M059J (cell line): ENCODE measurements at places on chromosomes 6 and 20. TPM values are rescaled to one million over a fixed set of nuclear protein-coding genes. Genes with fewer than 3 reads are reported as not detected.

- peak; percentile 73 for DNase-seq
These were observed 827 bp downstream of the E2F3 start for GRCh38 chr6:20402342-20403069.

Gene PCMT1
- total RNA-seq = 277 and 290 TPM in 2 replicates

- no peak for DNase-seq
These were observed 8.5 kb downstream of the TFEB start for GRCh38 chr6:41726876-41727275.

- DNase-seq = no peak
These were observed 2177.4 kb upstream of the DEFB115 start for GRCh38 chr20:29079769-29080690.

Gene HLA-DOB
- total RNA-seq = 5.7 and 6.3 TPM in 2 replicates

GRCh38 chr6:78942446-78942845 lies 75.1 kb downstream of the IRAK1BP1 start:
- no peak for DNase-seq

Gene ADRM1
- 235 and 272 TPM in 2 replicates for total RNA-seq

- no peak for DNase-seq
These were observed 265.9 kb downstream of the BMP7 start for GRCh38 chr20:57000441-57000968.

DNA sequence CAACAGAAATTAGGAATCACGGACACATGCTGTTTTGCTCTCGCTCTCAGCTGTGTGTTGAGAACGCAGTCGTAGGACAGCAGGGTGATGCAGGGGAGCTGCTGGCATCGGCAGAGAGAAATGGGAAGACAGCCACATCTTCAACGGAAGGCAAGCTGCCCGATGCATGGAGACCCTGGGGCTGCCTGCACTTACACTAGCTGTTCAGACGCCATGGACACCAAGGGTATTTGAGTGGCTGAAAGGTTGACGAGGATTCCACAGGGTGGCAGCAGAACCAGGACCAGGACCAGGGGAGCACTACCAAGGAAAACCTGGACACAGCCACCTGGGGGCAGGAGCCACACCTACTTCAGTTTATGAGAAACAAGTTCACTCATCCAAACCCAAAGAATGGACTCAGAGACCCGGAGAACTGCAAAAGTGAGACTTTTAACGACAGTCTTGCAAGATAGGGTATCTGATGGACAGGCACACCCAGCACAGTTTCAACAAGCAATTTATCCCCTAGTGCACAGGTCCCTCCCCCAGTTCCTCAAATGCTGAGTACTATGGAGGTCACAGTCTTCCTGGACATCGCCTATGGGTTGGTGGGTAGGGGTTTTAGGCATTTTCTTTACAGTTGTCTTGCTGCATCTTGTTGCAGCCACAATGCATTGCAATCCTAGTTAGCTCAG lies 56.3 kb upstream of the ENTPD6 start:
- DNase-seq = peak; percentile 35

DNA sequence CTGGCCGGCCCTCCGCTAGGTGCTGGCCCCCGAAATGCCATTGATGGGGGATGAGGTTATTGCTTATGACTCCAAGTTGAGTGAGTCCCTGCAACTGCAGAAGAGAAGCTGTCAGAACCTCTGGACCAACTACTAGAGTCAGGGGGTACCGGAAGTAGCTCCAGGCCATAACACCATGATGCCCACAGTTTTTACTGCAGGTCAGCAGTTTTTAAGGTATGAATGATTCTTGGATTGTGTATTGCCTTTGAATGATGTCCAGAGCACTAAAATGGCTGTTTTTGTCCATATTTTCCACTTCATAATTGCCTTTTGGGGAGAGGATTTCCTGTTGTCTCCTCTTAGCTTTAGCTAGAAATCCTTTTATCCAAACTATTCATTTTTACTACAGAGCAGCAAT lies 148.4 kb downstream of the PDE10A start:
- DNase-seq = no peak

DNA sequence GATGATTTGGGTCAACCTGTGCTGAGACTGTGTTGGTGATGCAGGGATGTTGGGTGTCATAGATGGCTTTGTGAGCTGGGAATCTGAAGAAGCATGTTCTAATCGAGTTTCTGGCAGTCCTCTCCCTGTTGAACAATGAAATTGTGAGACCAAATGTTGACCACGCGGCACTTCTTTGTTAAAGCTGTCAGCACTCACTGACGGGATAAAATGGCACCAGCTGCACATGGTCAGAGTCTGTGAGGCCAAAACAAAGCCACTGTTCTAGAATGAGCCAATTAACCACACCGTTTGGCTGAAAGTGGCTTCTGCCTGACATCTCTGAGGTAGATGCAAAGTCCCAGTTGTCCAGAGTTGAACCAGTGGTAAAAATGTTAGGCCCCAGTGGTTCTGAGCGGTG lies 562.2 kb downstream of the KIF16B start:
- no peak for DNase-seq

DNA sequence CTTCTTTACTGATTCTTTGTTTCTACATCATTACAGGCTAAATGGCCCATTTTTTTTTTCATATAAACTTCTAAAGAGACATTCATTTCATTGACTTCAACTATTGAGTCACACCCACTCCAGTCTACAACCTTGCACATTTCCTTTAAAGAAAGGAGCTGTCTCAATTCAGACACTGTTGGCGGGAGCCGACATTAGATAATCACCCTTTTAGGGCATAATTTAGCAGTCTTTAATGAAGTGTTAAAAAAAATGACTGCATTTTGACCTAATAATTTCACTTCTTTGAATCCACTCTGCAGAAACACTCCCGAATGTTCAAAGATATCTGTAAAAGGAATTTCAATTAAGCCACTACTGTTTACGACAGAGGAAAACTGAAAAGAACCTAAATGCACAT lies 1.5 kb downstream of the EPM2A start:
- DNase-seq = peak; percentile 34

Gene MRAP2
- total RNA-seq = 0.05 and 0.12 TPM in 2 replicates

Gene GFOD1
- total RNA-seq = 4.3 and 4.7 TPM in 2 replicates

GRCh38 chr6:160439751-160440150 lies 91.6 kb downstream of the SLC22A3 start:
- DNase-seq = no peak

DNA sequence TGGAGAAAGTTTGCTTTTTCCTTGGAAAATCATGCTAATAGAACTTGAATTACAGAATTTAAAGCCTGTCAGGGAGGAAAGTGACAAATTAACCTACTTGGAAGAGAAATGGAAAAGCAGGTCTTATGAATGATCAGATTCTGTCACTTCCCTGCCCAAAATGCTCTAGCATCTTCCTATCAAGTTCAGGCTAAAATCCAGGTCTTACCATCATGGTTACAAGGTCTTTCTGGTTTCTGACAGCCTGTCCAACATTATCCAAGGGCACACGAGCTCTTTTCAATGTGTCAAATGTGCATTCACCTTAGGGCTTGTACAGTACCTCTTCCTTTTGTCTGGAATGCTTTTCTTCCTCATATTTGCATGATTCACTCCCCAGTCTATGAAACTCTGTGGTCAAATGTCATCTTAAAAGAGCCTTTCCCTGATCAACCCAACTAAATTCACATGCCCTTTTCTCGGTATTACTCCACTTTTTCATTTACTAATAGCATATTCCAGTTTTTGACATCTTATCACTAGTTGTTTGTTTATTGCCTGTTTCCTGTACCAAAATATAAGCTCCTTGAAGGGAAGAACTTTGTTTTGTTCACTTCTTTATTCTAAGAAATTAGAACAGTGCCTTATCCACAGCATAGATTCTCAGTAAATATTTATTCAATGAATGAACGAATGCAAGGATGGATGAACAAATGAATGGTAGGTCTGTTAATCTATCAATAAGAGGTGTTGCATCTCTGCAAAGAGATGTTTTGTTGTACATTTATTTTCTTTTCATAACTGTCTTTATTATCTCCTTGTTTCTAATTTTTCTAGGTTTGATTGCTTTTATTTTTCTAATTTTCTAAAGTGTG lies 139.5 kb downstream of the BCAS1 start:
- peak; percentile 87 for DNase-seq

Gene OR2B6
- total RNA-seq = 0.15 and 0.27 TPM in 2 replicates
